ENCODE measurements at places on chromosomes 11 and 22.

GRCh38 chr11:47987781-47988180 lies 7.4 kb downstream of the PTPRJ start:
- no peak for DNase-seq

GRCh38 chr11:121755191-121755590 lies 302.4 kb upstream of the SORL1-AS1 start:
- no peak for DNase-seq

DNA sequence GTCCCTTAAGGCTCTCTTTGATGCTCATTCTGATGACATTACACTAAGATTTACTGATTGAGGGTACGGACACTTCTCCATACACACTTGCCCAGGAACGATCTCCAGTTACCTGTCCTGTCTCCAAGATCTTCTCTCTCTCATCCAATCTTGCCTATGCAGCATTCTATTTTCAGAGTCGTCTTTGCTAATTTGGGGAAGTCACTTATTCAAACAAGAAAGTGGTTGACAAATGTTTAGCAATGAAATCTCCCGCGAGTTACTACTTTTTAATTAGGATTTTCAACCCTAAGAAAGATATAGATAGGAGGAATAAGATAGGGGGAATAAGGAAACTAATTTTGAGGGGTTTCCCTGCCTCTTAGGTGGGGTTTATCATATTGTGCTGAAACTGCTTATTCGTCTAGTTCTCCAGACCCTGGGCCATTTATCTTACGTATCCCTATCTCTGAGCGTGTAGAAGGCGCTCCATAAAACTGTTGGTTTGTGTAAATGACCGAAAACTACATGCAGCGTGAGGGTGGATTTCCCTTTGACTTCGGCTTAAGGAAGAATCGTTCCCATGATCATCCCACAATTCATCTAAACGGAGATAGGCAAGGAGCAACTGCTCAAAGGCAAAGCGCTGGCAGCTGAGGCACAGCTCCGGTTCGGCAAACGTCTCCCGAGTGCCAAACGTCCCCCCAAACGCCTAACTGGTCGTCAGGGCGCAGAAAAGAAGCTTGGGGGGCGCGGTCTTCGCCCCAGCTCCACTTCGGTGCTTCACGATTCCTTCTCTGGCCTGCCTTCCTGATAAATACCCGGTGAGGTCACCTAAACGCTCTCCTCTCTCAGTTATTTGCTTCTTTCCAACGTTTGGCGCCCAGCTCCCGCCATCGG lies 804 bp downstream of the APIP start:
- no peak for DNase-seq

- no peak for DNase-seq
Measured at GRCh38 chr22:19663286-19663815, 51.0 kb upstream of the SEPTIN5 start.

GRCh38 chr22:30326255-30326705 lies 461 bp downstream of the TBC1D10A start:
- no peak for DNase-seq

DNA sequence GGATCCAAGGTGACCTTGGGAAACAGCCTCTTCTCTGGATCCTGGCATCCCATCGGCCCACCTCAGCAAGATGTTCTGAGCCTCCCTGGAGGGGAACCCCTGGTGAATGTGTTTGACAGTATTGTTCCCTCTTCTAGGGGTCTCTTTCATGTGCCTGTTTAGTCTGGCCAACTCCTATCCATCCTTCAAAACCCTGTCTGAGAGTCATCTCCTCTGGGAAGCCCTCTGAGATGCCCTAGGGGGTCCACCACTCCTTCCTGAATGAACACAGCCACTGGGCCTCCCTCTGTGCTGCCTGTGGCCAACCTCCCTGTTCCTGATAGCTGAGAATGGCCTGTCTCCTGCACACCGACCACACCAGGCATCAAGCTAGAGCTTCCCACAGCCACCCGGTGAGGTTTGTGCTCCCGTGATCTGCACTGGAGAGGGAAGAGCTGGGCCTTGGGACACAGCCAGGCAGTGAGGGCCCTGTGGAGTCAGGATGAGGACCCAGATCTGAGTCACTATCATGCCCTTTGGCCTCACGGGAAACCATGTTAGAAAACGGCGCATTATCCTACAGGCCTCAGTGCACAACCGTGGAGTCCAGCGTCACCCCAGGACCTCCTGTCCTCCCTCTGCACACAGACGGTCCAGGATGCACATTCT lies 8.8 kb downstream of the WNT7B start:
- no peak for DNase-seq

Data from stimulated activated CD4-positive, alpha-beta T cell treated with anti-CD3 and anti-CD28 coated beads, Interleukin-4, amount 100 ng/mL, for 48 hours (primary cell).